DMS79 treated with DMSO at 0.1 percent for 48 hours (cell line): ENCODE measurements at places on chromosomes 1 and 21.
A peak's percentile ranks its signal among the peaks of the same experiment; 100 is the strongest.

DNA sequence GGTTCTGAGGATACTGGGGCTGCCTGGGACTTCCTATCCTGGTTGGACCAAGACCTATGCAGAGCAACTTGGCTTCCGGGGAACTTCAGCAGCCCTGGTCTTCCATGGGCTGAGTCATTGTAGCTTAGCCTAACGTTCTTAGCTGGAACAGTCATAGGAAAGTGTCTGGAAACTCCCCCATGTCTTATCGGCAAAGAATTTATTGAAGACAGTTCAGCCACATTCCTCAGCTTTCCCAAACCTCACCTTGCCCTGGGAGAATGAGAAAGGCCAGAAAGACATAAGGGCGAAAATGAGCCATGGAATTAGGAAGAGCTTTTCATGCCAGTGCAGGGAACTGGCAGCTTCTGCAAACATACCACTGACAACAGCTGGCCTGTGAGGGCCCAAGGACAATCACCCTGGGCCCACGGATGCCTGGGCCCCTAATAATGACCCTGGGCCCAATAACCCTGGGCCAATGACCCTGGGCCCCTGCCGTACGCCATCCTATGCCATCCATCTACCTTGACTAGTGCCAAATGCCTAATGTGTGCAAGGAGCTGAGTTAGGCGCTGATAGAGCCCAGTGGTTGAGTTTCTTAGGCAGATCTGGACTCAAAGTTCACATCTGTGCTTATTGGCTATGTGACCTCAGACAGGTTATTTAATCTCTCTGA is 114.4 kb upstream of the GADD45A start:
- no peak for DNase-seq

- DNase-seq, result no peak
These were observed 31.3 kb downstream of the MAN1C1 start for GRCh38 chr1:25647863-25648262.

DNA sequence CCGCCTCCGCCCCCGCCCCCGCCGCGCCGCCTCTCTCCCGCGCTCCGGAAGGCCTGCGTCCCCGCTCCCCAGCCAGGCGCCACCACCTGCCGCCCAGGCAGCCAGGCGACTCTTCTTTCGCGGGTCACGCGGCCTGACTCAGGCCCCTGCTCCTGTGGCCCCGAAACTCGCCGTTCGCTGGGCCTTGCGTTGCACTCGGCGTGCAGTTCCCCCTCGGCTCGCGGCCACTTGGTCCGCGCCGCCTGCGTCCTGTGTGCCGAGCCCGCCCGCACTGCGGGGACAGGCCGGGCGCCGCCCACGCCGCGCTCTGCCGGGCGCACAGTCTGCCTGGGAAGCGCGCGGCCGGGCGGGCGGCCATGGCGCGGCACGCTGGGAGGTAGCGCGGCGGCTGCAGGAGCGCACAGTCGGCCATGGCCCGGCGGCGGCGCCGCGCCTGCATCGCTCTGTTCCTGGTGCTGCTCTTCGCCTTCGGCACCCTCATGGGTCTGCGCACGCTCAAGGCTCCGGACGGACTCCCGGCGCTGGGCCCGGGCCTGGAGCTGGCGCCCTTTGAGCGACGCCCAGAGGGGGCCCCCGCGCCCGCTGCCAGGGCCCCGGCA is at the start of gene MANEAL:
Gene MANEAL (plus strand): TSS at position 75 of the 599 bp plus-strand sequence. CDS start 336 bp downstream, at position 411.
- peak; percentile 47 for DNase-seq

DNA sequence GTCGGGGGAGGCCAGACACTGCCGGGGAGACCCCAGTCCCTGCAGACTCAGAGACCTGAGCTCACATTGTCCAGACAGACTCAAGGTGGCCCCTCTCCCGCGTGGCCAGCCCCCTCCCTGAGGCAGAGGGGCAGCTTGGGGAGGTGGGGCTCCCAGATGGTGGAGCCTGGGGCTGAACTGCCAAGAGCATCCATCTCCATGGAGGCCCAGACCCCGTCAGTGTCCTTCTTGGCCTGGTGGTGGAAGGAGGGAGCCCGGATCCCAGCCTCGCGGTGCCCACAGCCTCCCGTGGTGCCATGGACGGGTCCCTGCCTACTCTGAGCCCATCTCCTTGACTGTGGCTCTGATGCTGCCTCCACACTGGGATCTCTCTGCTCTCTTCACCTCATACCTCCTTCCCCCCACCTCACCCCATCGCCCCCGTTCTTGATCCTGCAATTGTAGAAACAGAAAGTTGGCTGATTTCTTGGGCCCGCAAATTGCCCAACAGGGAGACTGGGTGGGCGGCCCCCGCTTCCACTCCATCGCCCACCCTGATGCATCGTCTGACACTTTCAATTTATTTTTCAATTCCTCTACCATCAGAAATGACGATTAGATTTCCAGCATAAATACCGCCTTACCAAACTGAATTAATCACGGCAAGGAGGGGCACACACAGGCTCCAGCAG is 348.9 kb downstream of the MATN1 start:
- DNase-seq, result no peak

DNA sequence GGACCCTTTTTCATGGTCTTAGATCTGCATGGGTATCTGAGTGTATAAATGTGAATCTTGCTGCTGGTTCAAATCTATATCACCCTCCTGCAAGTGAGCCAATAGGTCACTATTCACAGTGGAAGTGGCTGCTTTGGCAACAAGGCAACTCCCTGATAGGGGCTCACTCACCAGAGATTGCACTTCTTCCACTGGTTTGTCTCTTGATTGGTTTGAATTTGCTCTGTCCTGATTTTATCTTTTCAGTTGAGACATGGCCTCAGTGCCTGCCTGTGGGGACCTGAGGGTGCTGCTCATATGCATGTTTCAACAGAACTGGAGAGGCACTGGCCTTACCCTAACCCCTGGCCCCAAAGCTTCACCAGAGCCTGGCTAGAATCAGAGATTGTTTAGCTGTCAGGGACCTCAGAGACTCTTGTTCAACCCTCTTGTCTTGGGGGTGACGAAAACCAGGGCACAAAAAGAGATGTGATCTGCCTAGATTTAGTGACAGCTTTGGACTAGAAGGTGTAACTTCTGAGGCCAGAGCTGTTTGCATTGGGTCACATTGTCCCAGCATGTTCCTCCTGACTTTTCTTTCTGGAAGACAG is 16.9 kb downstream of the AVPR1B start:
- no peak for DNase-seq

- no peak for DNase-seq
These were observed 255.3 kb downstream of the PDE4B start for GRCh38 chr1:66048011-66048410.

- peak; percentile 74 for DNase-seq
These were observed 28.1 kb downstream of the RABIF start for GRCh38 chr1:202860744-202861419.

DNA sequence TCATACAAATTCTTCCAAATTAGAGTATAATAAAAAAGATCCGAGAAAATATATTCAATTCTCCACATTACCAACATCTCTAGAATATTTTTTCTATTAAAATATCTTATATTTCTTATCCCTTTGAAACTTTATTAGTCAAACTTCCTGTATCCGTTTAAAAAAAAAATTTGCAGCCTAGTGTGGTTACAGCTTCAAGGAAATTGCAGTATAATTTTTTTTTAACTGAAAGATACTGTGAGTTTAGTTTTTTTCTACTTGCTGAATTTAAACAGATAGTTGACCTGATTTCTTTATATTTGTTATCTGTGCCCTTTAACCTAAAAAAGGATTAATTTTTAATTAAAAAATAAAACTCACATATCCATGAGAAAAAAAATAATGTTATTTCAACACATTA is 1.5 kb downstream of the RGS18 start:
- no peak for DNase-seq

DNA sequence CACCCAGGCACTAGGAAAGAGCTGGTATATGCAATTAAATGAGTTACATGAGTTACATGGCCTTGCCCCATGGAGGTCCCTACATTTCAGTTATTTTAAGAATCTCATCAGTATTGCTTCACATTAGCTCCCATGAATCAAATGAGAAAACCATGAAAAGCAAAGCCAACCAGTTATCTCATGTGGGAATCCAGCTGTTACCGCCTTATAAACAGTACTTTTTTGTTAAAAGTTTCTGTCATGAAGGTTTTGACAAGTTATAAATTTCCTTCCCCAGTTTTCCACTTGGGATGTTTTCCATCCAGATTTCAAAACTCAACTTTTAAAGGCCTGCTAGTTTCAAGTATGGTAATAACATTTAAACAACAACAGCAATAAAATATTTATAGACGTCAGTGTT is 544.8 kb downstream of the NUF2 start:
- DNase-seq, result no peak

GRCh38 chr21:27201197-27201596 is 234.3 kb upstream of the ADAMTS5 start:
- DNase-seq, result no peak

GRCh38 chr1:31742462-31743212 is 21.5 kb downstream of the ADGRB2 start:
- no peak for DNase-seq

DNA sequence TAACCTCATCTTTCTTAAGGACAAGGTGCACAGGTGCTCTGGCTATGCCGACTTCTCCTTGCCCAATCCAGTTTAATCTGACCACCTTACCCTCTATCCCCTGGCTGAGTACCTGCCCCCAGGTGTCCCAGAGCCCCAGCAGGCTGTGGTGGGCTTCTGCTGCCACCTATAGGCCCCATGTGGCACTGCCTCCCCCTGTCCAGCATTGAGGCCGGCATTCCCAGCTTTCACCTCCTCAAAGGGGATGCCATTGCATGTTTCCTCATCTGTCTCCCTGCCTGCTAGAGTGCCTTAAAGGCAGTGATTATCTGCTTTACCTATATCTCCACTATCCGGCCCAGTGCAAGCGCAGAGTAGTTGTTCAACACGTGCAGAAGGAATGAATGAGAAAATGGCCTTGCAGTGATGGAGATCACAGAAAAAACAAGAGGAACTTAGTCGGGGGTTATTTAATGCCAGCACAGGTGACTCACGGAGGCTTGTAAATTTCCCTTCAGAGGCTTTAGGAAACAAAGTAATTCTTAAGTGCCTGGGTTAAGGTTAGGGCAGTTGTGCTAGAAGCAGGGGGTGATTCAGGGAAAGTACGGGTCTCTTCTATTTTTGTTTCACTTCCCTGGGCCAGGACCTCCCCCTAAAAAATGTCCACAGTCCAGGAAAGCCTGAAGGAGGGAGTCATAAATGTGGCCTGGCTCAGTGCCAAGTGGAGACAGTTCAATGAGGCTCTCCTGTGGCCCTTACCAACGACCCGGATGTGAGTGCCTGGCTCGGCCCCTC is 131.8 kb upstream of the NGF start:
- DNase-seq, result peak; percentile 97

DNA sequence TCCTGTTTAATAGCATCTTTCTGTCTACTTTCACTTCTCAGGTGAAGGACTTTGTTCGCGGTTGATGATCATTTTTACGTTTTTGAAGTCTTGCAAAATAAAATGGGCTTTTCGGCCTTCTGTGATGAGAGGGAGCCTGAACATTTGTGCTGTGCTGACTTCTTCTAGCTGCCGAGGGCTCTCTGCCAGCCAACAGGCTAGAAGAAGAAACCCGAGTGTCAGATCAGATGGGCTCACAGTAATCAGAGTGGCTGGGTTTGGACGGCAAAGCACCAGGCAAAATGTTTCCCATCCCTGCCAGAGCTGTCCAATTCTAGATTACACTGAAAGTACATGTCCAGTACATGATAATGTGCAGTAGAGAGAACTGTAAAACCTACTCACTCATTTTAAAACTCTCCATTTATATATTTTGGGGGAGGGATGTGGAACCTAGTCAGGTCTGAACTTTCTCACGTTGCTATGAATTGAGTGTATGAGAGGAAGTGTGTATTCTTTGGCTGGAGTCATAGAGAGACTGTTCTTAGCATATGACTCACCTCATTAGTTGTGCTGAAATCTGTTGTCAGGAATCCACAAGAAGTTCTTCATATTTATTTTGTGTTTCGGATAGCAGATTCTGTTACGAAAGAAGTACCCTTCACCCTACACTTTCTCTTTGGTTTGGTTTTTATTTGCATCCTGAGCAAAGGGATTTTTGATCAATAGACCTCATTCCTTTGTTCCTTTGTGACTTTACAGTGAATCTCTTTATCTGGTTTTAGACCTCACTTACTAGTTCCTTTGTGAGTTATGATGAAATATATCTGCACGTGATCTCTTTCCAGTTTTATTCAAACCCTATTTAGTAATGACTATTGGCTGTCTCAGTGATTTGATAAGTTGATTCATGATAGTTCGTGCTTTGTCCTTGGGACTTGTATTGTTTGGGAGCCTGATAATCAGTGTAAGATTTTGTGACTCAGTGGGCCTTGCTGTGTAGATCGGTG is 4.8 kb downstream of the ATP1A1 start:
- DNase-seq, result peak; percentile 77

DNA sequence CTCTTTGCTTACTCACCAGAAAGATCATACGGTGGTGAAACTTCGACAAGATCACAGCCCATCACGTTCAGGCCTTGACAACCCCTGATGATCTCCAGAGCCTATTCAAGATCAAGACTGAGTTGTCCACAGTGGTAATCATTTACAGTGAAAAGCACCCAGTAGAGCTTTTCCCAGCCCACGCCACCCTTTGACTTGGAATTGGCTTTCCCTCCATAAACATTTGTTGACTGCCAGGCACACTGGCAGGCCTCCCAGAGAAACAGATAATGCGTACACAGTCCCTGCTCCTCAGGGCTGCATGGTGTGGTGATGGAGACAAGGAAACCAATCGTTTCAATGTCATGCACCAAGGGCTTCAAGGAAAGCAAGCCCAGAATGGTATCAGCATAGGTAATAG is 10.1 kb downstream of the AGMAT start:
- DNase-seq, result no peak

GRCh38 chr21:31518580-31518979 is 140.9 kb upstream of the SOD1 start:
- DNase-seq, result no peak

GRCh38 chr1:86504137-86504479 is 35.4 kb downstream of the CLCA1 start:
- DNase-seq, result no peak

DNA sequence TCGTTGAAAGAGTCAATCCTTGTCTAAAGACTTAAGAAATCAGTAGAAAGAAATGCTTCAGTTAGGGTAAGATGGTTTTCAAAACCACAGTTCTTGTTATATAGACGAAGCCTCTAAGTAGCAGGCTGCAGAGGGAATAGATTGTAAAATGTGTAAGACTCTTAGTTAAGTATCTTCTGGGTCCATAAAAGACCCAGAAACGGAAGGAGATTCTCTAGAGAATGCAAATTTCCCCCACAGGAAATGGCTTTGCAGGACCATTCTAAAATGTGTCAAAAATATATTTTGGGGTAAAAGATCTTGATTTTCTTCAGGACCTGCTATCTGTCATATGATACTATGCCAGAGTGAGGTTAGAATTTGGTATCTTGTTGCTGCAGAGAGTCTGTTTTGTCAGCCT is 13.4 kb downstream of the OR2T1 start:
- DNase-seq, result no peak

GRCh38 chr1:110341872-110342331 is 2.7 kb downstream of the RBM15 start:
- no peak for DNase-seq

- DNase-seq, result no peak
These were observed 16.7 kb upstream of the PDE9A start for GRCh38 chr21:42636520-42637266.
